ENCODE measurements at places on chromosomes 6 and 20.

- DNase-seq: no peak
Measured at GRCh38 chr20:17752459-17752858, 52.7 kb downstream of the BANF2 start.

DNA sequence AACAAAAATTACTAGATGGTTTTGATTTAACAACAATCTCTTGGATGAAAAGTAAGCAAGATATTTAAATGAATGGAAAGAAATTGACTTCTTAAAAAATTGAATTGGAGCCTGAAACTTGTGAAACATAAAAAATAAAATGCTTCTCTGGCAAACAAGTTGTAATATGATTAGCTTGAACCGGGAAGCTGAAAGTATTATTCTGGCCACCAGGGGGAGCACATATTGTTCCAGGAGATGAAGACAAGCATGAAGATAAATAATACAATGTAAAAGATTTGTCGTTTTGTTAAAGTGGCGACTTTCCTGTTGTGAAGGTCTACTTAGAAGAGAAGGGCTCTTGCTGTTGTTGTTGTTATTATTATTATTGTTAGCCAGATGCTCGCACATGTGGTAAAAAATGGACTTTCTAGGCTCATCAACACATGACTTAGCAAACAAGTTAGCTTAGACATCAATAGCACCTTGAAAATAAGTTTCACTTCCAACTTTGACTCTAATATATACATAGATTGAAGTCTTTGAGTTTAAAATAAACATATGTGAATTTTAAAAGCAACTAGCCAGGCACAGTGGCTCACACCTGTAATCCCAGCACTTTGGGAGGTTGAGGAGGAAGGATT is 14.2 kb downstream of the PAX1 start:
- no peak for DNase-seq

GRCh38 chr6:41779788-41780550 is at the start of gene FRS3:
FRS3 (minus strand) TSS chr6:41779900; CDS start chr6:41776987, 2,913 bp downstream.
- peak; percentile 99 for DNase-seq

DNA sequence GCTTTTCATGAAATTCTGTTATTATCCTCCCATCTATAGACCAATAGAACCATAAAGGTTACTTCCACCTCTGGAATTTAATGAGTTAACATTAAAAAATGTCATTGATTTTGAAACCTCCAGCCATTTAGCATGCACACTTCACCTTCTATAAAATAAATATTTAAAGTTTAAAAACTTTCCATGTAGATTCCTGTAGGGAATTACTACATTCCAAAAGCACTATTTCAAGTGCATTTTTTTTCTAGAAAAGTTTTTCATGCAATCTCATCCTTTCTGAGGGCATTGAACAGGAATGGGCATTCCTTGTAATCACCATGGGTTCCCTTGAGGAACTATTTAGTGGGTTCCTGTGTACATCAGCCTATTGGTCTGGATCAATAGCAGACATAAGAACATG is 253.8 kb upstream of the RIN2 start:
- DNase-seq: no peak

DNA sequence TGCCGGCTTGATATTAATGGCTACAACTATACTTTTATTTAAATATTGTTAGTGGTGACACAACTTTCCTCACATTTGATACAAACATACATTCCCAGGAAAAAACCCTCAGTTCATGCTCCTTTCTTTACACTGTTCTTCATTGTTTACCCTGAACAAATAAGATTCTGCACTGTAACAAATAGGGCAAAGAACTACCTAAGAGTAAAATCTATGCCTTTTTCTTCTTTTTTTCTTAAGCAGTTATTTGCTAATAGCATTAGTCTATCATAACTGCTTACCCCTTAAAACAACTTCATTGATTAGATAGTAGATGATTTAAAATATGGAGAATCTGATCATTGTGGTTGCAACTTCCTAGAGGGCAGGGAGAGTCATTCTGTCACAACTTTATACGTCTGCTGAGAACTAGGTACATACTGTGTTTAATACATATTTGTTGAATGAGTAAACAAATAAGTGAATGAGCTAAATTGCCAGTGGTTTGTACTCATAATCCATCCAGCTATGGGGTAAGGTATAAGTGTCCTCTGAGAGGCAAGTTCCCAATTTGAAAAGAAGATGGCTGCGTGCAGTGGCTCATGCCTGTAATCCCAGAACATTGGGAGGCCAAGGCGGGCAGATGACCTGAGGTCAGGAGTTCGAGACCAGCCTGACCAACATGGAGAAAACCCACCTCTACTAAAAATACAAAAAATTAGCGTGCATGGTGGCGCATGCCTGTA is 161.0 kb downstream of the CDK19 start:
- DNase-seq: no peak

DNA sequence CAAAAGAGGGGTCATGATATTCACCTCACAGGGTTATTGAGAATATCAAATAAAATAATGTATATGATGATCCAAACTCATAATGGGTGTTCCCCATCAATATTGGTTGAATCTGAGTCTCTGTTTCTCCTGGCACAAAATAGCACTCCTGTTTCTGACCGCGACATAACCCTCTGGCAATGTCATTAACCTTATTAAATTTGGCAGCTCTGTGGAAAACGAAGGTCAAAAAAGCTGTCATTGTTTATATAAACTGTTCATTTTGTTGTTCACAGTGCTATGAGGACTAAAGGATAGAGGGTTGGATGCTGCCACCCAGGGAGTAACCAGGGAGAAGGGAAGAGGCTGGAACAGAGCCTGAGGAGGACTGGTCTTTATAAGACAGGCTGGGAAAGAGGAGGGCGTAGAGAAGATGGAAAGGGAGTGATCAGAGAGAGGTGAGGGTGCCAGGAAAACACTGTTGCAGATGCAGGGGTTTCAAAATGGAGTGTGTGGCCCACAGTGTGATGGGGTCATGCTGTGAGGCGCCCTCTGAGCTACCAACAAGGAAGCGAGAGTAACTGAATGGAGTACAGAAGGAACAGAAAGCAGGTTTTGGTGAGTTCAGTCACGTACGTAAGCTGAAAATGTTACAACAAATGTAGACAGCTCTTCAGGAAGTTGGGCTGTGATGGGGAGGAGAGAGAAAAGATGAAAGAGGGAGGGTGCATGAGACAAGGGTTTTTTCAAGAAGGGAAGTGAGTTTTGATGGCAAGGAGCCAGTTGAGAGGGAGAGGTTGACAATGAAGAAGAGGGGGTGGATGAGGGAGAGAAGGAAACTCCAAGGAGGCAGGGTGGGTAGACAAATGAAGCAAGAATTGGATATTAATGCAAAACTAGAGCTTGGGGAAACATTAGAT is 251.6 kb upstream of the TAB2 start:
- no peak for DNase-seq

DNA sequence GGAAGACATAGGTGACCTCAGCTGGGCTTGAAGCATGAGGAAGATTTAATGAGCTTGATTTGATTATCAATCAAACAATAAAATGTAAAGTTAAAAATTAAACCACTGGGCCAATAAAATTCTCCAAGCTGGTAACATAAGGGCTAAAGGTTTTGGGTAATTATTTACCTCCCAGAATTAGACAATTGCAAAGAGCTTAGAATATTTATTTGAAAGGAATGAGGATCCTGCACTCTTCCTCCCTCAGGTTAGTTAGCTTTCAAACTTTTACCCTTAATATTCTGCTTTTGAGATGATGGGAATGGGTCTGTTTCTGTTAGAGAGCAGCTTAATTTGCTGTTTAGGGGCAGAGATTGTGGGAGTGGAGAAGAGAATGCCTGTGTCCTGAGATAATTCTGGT is at the start of gene SLC17A4:
SLC17A4 (plus strand) TSS at position 208 of the 400 bp plus-strand sequence. CDS start 7,221 bp downstream, outside the sequence.
- DNase-seq: no peak

DNA sequence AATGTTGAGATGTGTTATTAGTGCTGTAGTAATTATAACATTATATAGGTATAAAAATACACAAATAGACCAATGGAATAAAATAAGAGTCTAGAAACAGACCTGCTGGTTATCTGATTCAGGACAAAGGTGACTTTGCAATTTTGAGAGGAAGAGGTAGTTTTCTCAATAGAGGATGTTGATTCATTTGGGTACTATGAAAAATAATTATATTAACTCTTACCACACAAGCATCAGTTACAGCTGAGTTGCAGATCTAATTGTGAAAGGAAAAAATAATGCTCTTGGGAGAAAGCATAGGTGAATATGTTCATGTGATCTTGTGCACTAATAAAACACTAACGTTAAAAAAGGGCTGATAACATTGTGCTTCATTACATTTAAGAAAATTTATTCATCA is 103.0 kb downstream of the BCKDHB start:
- no peak for DNase-seq

GRCh38 chr6:169810066-169810989 is 58.9 kb downstream of the ERMARD start:
- DNase-seq: no peak

DNA sequence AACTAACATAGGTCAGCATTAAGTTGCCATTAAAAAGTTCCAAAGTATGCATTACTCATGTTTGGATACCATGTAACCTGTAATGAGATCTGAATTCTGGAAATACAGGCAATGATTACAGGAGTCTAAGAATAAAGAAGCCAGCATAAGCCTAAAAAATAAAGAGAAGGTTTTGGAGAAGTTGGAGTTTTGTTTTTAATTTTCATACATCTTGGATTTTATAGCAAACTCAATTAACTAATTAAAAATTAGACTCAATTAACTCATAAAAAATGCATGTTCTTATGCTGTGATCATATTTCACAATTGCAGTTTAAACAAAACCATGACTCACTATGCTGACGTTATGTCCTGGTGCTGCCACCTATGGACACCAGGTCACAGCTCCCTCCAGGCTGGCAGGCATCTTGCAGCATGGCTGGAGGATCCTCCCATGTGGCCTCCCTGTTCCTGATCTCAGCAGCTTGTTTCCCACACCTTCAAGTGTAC is 648.8 kb upstream of the AGPAT4 start:
- DNase-seq: no peak

DNA sequence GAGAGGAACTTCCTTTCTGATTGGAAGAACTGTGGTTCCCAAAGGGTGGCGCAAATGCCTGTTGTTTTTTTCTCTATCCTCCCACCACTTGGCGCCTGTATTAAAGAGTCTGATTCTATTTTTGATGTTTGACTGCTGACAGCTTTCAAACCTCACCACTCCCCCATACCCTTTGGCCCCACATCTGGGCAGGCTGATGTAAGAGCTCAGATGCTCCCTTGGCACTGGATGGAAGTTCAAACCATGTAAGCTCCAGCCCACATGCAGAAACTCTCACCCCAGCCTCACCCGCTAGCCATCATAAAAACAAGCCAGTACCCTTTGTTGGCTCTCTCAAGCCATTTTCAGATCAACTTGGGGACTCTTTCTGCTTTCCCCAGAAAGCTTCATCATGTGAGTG is 20.0 kb upstream of the TMEM14A start:
- no peak for DNase-seq

GRCh38 chr6:152130441-152130840 is 323.0 kb downstream of the ESR1 start:
- no peak for DNase-seq

- no peak for DNase-seq
Measured at GRCh38 chr6:109473120-109473519, 9.9 kb downstream of the ZBTB24 start.

DNA sequence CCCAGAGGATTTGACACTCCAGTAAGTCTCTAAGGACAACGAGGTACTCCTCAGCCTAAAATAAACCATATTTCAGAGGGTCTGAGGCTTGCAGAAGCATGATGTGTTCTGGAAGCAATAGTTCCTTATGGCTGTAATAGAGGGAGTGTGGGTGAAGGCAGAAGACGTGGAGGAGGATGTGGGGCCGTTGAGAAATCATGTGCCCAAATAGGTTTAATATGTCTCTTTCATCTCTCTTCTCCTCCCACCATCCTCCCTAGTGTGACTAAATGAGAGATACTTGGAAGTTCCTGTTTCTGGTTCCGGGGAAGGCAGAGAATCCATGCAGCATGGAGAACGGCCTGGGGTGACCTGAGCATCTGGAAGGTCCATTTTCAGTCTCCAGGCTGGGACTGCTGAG is 174.0 kb upstream of the RSPO3 start:
- no peak for DNase-seq

- DNase-seq: no peak
Measured at GRCh38 chr6:74048387-74048786, 352.4 kb downstream of the CD109 start.

DNA sequence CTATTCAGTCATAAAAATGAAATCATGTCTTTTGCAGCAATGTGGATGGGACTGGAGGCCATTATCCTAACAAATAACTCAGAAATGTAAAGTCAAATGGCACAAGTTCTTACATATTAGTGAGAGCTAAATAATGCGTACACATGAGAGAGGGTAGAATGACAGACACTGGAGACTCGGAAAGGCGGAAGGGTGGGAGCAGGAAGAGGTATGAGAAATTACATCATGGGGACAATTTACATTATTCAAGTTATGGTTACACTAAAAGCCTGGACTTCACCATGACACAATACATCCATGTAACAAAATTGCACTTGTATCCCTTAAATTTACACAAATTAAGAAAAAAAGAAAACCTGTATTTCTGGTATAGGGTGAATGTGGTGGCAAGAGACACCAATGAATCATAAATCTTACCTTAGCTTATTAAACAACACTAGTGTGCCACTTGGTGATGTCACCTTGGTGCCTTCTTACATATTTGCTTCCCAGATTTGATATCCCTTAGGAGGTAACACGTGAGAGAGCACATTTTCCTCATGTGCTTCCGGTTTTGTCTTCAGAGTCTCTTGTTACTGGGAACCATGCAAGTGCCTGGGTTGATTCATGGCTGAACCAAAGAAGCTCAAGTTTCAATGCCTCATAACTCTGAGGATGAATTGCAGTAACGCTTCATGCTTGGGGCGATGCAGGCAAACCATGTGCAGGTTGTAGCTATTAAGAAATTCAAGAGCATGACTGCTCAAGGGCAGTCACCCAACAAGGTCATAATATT is 84.6 kb downstream of the DCDC2 start:
- no peak for DNase-seq

DNA sequence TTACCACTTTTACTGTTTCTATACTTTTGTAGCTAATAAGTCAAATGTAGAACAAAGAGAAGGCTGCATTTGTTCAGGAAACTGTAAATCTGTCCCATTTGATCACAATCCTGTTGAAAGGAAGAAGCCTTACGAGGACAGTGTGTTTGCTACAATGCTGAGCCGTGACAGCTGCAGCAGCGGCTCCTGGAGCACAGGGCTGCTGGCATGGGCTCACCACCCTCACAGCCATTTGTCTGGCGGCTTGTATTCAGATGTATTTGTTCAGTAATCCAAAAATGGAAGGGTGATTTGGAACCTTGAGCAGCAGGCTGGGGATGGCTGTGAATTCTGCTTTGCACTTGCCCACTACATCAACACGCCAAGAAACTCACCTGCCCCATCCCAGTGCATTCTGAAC is 5.7 kb downstream of the TUBB2A start:
- no peak for DNase-seq

DNA sequence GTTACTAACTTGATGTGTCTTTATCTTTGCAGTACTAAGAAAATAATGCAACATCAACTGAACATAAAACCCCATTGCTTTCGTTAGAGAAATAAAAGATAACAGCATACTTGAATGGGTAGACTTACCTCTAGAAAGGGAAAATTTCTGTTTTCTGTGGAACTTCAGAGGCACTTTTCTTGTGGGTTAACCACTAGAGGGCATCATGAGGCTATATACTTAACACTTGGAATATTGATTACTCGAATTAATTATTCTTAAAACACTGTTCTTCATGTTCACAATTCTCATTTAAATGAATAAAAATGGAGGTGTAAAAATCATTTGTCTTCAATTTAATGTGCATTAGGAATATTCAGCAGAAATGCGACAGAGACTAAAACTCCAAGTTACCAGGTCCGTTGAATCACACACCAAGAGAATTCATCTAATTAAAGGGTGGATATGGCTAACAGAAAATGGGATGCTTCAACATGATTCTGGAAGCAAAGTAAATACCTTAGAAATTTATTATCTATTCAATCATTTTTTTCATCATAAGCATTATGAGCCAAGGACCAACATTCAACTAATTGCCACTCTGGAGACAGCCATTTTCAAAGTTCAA is 330.8 kb upstream of the PREP start:
- no peak for DNase-seq

All from chondrocyte (in vitro differentiated cells).